T-cell (primary cell): ENCODE measurements at places on chromosomes 5 and 9.

DNA sequence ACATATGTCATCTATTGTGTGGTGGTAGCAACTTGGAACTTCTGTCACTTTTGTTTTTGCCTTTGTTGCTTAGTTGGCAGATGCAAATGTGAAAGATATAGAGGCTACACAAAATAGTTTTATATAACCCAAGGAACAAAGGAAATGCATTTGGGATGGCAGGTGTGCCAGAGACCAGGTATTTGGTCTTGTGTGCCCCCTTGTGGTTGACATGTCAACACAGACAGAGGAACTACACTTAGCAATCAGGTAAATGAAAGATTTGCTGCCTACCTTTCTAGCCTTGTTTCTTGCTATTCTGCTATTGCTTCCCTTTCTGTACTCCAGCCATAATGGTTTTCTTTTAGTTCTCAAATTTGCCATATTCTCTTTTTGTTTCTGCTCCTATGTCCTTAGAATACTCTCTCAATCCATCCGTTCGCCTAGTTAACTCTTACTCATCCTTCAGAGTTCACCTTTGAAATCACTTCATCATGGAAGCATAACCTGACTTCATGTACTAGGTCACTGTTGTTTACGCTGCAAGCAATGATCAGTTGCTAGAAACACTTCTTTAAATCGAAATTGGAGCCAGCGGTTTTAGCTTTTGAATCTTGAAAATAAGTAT, 119.5 kb downstream of the TRPM3 start:
- no peak for DNase-seq

DNA sequence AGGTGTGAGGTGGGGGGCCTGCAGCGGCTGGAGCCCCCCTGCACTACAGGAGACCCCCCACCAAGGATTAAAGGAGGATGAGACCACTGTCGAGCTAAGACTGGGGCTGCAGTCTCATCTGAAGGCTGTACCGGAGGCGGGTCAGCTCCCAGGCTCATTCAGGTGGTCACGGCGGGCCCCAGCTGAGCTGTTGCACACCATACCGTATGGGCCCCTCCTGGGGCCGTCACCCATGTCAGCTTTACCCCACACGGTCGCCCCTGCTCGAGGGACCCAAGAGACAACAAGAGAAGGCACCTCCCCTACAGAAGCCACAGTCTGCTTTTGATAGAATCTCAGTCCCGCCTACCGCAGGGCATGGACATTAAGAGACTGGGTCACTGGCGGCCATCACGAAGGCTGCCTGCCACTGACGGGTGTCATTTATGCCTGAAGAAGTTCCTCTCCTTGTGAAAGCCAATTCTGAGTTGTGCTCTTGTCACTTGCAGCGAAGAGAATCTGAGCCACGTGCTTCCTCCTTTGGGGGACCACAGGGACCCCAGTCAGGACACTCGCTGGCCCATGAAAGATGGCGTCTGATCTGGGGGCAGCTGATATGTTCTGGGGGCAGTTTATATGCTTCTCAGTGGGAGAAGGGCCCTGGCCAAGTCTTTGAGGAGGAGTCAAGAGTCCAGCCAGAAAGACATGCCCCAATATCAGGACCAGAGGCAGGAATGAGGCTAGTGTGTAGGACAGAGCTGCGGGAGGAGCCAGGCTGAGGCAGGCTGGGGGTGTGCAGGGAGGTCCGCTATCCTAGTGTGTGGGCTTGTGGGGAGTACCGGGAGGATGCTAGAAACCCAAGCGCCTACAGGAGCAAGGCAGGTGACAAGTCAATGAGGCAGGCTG, 102.4 kb downstream of the ZNF354C start:
- DNase-seq, result no peak

DNA sequence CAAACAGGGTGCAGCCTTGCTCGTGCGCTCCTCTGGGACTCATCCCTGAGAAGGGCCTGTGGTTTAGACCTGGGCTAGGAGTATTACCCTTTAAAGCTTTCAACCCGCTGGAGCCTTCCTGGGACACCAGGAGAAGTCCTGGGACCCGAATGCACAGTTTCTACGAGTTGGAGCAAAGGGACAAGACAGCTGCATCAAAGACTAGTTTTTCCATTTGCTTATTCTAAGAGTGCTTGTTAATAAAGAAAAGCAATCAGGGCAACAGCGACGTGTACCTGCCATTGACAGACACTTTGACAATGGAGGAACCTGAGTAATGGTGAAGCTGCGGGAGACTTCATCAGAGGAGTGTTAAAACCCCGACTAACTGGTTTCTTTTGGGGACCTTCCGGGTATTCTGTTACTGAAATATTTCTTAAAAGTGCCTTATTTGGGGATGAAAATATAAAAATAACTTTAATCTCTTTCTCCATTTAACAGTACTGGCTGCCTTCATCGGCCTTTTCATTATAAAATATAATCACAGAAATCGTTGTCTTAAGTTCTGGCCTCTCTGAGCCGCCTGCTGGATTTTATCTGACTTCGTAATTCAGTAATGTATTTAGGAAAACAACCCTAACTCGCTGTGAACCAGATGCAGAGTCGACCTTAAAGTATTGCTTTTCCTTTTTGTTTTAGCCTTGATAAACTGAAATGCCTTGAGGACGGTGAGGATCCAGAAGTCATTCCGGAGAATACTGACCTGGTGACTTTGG, 732 bp downstream of the SNAPC3 start:
- DNase-seq, result no peak

DNA sequence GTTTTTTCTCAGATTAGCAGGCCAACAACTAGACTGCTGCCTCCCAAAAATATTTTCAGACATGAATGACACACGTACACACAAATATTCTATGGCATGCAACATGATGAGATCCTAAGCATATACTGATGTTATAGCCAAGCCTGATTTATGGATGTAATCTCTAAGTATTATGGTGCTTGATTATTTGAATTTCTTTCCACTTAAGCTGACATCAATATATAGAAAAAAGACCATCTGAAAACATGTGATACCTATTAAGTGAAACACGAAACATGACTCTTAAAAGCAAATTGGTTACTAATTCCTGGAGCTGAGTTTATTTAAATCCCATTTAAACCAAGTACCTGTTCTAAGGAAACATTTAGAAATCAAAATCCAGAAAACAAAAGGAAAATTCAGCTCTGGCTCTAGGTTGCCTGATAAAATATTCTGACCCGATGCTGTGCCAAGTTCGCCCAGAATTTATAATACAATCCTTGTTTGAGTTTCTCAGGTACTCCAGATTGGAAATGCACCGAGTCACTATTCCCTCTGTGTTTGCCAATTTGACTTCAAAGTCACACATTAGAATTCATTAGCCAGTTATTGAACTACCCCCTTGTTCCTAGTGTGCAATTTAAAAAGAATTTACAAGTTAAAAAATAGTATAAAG, 548.6 kb downstream of the CSNK1G3 start:
- DNase-seq, result no peak

GRCh38 chr5:101608322-101608721, 687.8 kb downstream of the SLCO4C1 start:
- DNase-seq, result no peak

DNA sequence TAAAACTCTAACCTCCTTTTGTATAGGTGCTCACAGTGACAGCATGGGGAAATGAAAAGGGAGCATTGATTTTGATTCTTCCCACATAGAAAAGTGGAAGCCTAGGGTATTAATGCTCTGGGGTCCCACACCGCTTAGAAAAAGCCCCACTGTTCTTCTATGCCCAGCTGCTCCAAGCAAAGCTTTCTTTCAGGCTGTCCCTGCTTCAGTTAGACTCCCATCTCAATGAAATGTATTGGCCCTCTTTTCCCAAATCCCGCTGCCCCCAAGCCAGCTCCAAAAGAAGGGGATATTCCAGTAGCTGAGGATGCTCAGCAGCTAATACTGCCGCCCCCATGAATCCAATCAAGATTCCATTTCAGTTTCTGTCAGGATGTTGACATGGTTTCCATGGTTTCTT, 17.0 kb upstream of the CREBRF start:
- no peak for DNase-seq

DNA sequence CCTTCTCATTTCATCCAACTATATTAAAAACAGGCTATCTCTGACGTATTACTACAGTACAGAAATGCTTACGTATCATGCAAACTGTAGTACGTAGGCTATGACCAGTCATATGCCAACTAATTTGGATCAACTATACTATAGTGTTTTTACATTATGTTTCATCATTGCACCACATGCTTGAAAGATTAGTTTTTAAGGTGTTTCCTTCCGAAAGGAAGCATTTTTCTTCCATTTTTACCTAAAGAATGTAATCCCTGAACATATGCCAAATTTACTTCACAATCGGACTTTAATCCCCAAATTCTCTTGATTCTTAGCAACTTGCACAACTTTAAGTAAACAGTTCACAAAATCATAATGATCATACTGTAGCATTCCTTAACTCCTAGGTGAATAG, 153.9 kb downstream of the BNC2 start:
- no peak for DNase-seq

DNA sequence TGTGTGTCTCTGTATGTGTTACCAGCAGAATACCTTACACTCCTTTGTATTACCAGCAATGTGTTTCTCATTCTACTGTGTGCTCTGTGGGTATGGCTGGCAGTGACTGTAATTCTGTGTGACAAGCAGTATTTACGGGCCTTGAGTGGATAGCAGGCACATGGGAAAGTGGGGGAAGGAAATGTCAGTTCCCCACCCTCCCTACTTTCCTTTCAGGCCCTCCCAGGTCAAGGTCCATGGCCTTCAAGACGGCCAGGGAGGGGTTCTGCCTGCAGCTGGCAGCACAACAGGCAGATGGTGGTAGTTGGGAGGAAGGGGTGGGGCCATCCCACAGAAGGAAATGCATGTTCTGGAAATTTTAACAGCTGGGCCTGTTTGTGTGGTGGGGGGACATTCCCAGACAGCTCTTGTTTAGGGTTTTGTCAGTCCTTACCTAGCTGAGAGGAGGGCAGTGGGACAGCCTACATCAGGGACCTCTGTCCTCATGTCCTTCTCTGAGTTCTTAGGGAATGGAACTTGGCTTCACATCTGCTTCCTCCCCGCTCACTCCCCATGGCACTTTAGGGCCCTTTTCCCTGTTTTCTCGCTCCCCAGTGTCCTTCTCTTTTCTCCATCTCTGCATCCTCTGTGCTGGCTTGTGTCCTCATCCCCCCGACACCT, 14.6 kb upstream of the TNIP1 start:
- no peak for DNase-seq

- DNase-seq, result no peak
Observed at GRCh38 chr9:136671254-136671614, 8.5 kb downstream of the EGFL7 start.

GRCh38 chr9:91992461-91993041, 42.5 kb upstream of the ROR2 start:
- DNase-seq, result no peak

DNA sequence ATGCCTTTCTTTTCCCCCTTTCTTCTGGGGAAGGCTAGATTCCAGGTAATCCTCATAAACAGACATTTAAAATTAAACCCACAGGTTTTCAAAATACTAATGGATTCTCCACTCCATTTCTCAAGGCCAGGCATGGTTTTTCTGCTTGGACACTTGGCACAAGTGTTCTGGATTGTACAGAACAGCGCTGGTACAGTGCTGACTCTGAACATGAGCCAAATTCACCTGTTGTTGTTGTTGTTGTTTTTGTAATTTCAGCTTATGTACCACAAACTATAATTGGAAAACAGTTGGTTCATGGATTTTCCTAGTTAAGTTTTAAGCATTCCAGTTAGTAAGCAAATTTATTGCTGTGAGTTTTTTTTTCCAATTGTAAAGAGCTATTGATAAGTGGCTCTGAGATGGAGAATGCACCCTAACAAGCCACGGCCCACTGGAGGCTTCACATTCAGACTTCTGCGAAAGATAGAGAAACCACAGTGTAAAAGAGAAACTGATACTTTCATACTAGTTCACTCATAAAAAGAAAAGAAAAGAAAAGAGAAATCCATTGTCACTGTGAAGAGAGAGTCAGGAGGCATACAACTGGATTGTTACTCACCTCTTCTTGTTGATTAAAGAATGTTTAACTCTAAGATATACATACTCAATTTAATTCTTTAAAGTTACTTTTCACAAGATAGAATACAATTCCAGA, 16.2 kb upstream of the ITGA1 start:
- DNase-seq, result no peak

GRCh38 chr9:98879963-98880310, 63.8 kb upstream of the COL15A1 start:
- DNase-seq, result no peak
